NCI-H1417 treated with DMSO at 0.1 percent for 48 hours (cell line): ENCODE measurements at places on chromosomes 12 and 14.

GRCh38 chr14:48900565-48900964 is 685.6 kb downstream of the RPS29 start:
- DNase-seq: no peak

DNA sequence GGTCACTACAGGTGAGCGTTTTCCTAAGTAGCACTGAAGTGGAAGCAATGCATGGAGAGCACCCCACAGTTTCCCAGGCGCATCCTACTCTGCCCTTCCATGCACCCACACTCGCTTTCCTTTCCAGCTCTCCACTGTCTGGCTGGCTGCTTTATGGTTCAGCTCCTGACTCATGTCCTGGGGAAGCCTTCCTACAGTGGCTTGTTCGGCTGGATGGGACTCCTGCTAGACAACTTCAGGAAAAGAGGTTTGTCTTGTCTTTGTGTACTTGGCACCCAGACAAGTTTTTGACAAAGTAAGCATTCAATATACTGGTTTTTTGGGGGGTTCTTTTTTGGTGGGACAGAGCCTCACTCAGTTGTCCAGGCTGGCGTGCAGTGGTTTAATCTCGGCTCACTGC is 21.6 kb downstream of the PPM1H start:
- no peak for DNase-seq

DNA sequence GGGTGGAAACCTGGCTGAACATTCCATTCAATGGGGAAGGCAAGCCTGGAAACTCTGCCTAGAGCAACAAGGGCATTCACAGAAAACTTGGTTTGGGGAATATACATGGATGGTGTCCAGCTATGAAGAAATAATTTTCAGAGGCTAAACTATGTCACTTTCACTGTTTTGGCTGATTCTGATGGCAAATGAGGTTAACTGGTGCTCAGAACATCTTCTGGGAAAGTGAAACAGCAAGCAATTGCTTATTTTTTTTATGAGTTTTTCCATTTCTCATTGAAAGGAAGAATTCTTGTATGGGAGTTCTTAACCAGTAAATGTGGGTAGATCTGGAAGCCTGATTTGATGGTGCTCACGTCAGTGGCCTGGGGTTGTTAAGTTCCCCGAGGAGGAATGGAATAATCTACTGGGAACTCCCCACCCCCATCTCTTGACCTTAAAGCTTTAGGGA is 132.8 kb upstream of the BTG1 start:
- DNase-seq: no peak

DNA sequence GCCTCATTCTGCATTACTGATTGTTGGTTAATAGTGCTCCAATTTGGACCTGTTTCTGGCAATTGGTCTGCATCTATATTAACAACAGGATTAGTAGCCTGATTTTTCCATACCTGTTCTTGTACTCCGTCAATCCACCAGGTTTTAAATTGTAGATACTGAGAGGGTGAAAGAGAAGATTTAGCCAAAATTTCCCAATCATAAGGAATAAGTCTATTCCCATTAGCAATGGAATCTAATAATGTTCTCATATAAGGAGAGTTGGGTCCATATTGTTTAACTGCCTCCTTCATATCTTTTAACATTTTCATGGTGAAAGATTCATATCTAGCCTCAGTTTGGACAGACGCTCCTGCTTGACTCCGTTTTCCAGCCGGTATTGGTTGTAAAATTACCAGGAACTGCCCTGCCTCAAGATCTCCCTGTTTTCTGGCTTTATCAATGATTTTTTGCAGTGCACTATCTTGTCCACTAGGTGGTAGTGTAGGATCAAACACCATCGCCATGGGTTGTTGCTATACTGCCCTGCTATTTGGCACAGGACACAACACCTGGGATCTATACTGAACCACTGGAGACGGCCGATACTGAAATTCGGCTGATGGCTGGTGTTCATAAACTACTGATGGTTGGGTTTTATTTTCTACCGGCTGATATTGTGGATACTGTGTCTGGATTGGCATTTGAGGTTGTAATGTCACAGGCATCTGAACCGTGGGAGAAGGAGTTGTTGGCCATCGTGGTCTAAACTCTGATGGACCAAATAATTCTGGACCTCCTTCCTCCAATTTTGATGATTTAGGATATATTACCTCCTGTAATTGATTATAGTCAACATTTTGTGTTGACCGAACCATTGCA is 25.2 kb downstream of the DHRS4L2 start:
- peak; percentile 27 for DNase-seq

DNA sequence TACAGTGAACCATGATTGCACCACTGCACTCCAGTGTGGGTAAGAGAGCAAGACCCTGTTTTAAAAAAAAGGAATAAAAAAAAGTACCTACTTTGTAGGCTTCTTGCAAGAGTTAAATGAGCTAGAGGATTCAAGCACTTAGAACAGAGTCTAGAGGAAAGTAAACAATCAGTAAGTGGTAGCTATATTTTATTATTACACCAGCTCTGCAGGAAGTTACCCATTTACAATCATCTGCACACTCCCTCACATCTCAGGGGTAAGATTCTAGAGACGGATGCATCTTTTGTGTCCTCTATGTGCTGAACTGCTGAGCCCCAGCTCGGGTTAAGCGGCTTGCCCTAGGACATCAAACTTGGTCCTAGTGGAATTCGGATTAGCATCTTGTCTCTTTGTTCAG is 67.3 kb downstream of the KCNK10 start:
- no peak for DNase-seq

DNA sequence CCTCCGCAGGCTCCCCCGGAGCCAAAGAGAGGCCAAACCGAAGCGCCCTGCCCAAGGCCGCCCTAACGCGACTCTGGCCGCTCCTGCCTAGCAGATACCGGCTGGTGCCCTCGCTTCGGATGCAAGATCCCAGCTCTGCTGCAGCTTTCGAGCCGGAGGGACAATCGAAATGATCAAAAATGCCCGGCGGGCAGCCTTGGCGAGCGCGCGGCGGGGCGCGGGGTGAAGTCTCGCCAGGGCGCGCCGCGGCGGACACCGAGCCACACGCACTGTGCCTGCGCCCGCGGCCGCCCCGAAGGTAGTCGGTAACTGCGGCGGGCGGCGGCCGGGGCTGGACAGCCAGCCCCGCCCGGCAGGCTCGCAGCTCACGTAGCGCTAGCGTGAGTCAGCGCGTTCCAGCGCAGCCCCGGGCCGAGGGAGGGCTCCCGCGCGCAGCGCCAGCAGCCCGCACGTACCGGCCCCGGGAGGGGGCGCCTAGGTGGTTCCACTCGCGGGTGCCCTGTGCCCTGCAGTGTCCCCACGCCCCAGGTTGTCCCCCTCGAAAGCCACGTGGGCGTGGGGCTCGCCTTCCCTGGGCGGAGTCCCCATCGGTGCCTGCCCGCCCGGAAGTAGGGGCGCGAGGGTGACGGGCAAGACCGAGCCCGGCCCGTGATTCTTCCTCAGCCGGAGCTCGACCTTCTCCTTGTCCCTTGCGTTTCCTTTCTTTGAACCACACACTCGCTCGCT is 109.2 kb upstream of the EGLN3 start:
- DNase-seq: no peak

DNA sequence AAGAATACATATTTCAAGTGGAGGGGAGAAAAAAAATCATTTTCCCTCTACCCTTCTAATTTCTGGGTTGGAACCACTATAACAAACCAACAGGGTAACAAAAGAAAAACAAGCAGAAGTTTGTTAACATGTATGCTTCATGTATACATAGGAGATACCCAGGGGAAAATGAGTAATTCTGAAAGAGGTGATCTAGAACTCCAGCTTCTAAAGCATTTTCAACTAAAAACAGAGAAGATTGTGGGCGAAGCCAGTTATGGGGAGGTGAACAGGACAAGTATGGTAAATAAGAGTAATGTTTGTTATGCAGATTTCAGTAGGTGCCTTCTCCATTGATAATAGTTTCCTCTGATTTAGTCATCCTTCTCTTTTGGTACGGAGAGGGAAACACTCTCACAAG is 16.7 kb downstream of the FNTB start:
- no peak for DNase-seq

- DNase-seq: no peak
Observed at GRCh38 chr12:125151284-125151683, 86.0 kb downstream of the AACS start.

DNA sequence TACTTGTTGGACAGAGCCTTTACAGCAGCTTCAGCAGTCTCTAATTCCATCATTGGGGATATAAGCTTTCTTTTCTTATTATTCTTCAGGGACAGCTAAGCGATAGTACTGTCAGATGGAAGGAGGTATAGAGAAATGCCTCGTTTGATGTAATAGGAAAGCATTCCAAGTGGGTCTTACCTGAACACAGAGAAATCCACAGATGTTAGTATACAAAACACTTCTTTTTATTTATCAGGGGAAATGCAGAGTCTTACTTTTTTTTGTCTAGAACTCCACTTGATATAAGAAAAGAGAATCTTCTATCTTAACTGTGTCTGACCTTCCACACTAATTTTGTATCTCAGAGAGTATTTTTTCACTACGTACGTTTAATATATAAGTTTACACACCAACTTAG is 1.9 kb downstream of the SYT1 start:
- no peak for DNase-seq

DNA sequence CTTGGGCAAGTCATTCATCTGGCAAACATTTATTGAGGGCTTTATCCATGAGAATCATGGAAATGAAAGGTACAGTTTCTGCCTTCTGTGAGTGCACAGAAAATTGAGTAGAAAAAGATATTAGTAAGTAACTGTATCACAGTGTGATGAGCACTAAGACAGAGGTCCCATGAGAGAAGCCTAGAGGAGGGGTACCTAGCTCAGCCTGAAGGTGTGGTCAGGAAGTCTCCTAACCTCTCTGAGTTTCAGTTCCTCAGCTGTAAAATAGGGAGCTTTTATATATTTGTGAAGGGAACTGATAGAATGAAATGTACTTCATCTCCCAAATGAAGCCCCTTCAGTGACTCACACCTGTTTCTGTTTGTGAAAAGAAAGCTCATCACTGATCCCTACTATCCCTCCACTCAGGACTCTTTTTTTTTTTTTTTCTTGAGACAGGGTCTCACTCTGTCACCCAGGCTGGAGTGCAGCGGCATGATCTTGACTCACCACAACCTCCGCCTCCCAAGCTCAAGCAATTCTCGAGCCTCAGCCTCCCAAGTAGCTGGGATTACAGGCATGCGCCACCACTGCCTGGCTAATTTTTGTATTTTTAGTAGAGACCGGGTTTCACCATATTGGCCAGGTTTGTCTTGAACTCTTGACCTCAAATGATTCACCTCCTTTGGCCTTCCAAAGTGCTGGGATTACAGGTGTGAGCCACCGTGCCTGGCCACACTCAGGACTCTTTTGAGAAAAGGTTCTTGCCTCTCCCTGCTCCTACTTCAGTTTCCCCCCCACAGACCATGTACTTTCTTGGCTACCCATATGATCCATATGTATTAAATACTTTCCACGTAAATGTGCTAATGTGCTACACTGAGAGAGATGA is 93.7 kb upstream of the FUT8 start:
- no peak for DNase-seq

- no peak for DNase-seq
Observed at GRCh38 chr12:131530422-131530821, 180.5 kb upstream of the SFSWAP start.

- no peak for DNase-seq
Observed at GRCh38 chr14:73266317-73266716, 29.0 kb downstream of the PAPLN start.

DNA sequence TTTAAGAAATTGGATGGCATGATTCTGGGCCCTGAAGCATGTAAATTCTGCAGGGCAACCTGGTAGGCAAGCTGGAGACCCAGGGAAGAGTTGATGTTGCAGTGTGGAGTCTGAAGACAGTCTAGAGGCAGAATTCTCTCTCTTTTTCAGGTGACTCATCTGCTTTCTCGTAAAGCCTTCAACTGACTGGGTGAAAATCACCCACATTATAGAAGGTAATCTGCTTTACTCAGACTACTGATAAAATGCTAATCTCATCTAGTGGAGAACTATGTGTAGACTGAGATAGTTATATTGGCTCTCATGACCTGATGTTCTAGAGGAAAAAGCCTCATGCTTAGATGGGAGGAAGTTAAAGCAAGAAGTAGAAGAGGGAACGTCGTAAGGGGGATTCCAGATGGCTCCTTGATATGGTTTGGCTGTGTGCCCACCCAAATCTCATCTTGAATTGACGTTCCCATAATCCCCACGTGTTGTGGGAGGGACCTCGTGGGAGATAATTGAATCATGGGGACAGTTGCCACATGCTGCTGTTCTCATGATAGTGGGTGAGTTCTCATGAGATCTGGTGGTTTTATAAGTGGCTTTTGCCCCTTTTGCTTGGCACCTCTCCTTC is 723.8 kb downstream of the BCL11B start:
- DNase-seq: no peak

DNA sequence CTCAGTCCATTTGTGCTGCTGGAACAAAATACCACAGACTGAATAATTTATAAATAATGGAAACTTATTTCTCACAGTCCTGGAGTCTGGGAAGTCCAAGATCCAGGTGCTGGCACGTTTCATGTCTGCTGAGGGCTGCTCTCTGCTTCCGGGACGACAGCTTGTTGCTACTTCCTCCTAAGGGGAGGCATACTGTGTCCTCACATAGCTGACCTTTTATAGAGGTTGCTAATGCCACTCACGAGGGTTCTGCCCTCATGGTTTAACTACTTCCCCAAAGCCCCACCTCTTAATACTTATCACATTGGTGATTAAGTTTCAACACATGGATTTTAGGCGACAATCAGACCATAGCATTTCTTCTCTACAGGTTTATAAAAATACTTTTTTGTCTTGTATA is 411.1 kb downstream of the NRXN3 start:
- no peak for DNase-seq

DNA sequence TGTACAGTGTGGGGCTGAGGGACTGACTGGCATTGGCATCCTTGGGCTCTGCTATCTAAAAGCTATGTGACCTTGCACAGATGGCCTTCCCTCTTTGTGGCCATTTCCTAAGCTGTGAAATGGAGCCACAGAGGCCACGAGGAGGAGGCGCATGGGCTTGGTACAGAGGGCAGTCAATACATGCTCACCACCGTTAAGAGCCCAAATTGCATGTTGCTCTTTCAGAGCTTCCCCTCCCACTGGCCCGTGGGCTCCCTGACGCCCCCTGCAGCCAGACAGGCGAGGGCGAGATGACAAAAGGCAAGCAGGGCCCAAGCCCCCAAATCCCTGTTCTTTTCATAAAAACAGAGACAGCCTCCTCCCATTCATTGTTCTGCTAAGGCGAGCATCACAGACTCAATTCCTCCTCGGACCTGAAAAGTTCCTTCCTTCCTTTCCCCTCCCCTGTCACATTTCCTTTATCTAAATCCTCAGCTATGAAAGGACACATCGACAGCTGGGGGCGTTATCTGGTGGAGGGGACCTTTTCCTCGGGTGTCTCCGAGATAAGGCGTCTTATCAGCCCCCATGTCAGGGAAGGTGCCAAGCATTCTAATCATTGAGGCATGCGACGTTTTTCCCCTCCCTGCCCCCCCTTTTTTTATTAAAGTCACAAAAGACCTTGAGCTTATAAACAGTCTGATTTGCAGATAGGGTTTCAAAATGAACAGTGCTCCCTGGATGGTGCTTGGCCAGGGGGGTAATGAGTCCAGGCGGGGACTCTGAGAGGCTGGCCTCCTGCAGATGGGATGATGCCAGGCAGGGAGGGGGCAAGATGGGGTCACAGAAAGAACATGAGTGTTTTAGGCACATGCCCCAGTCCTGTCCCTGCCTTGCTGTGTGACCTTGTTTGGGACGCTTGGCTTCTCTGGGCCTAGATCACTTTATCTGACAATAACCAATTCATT is 26.4 kb downstream of the FAM222A start:
- DNase-seq: no peak

GRCh38 chr12:22350886-22351285 is 16.4 kb upstream of the ST8SIA1 start:
- no peak for DNase-seq
